ENCODE measurements at places on chromosomes 7 and 10. TPM values are rescaled to one million over a fixed set of nuclear protein-coding genes. Genes with fewer than 3 reads are reported as not detected.

Gene SAMD8
- 61.0 TPM for total RNA-seq

Gene KCP
- total RNA-seq, result 0.21 TPM

Gene TMEM225B
- 1.8 TPM for total RNA-seq

Gene RPA3
- total RNA-seq, result 19.4 TPM

Gene DOCK4
- 49.8 TPM for total RNA-seq

Gene NAT16
- total RNA-seq, result not detected

Gene LRRC17
- 1.7 TPM for total RNA-seq

DNA sequence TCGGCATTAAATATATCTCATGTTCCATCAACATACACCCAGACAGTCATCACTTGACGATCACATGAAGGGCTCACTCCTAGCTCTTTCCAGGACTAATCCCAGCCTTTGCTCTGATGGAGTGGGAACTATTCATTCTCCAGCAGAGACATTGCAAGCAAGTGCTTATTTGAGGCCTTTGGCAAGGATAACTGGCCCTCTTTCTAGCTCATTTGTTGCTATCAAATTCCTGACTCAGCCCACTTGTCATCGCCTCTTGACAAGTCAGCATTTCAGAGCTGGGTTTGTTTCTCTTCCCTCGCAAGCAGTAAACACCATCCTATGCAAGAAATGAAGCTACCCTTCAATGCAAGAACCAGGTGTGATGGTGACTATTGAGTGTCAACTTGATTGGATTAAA is 1165.7 kb upstream of the AUTS2 start:
- no peak for DNase-seq

GRCh38 chr10:63268149-63268797 is 135.1 kb downstream of the NRBF2 start:
- DNase-seq, result no peak

GRCh38 chr10:42646687-42647640 is 8.6 kb upstream of the ZNF33B start:
- DNase-seq, result no peak

DNA sequence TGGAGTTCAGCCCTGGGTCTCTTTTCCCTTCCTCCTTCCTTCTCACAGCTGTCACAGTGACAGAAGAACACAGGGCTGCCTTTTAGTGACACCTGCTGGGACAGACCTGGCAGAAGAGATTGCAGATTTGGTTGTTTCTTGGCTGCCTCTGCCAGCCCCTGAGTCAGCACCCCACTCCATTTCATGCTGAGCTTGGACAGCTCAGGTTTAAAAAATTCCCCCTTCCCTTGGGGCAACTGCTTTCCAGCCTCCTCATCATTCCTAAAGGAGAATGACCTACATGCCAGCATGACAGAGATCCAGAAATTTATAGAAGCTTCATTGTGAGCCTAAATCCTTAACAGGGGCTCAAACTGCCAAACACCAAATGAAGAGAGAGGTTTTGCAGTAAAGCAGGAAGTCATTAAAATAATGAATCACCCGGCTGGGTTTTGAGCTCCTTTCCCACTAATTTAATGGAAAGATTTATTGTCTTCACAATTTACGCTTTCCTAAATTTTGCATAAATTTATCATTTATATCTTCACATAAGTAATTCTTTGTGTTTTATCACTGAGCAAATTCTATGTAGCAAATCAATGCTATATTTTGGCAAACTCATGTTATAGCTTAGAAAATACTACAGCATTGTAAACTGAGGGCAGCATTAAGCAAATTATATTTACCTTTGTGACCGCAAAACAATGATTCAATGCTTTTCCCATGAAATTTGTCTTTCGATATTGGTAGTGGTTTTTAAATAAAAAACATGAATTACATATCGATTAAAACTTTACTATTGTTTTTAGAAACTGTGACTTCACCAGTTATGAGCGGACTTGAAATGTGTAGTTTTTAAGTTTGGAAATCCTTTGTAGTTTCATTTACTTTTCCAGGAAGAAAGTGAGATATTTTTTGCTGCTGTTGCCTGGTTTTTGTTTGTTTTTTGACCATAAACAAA is 399.5 kb upstream of the ANKRD30A start:
- no peak for DNase-seq

DNA sequence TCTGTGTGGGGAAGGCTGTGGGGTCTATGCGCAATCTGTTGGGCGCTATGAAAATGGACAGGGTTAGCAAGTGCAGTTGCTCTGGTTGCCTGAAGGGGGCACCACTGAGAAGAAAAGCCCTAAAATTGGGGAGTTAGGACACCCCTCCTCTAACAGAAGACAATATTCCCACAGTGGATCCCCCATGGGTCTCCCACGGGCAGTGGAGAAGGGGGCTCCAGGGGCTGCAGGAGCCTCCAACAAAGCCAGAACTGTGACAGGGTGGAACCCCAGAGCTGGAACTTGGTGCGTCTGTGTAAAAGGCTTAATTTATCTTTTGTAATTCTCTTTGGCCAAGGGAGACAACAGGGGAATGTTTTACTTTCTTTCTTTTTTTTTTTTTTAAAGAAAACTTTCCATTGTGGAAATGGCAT is 12.5 kb upstream of the COL13A1 start:
- DNase-seq, result no peak

GRCh38 chr10:12656518-12657142 is 307.3 kb downstream of the CAMK1D start:
- no peak for DNase-seq

DNA sequence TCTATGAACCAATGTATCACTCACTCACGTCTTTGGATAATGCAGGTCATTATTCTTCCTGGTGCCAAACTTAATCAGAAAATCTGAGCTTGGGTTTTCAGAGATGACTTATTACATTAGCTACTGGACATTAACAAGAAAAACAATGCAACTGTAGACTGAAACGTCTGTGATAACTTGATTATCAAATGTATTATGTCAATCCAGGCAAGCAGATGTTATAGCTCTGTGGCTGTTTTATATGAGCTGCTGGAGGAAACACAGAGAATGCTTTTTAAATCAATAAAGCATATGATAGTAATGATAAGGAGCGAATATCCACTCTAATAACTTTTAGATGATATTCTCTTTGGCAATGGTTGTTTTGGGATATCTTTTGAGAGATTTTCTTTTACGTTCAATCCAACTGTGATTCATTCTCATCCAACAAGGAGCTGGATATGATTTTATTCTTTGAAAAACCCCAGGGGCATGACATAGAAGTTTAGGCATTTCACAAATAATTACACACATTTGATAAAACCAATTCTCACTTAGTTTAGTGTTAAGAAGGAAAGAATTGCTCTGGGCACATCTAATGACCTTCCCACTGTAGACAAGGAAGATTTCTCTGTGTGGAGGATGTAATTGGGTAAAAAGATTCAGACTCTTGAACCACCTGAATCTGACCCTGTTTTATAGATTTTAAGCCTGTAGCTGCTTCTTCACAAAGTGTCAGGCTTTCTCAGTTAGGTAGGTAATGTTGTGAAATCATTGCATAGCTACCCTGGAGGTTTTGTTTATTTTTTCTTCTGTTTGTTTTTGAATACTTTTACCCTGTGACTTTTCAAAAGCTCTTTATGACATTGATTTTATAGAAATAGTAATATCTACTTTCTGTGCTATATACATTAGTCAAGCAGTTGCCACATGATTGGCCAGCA is 1124.7 kb downstream of the DNAJB9 start:
- no peak for DNase-seq

GRCh38 chr7:144378651-144379050 is 23.4 kb downstream of the ARHGEF5 start:
- no peak for DNase-seq

DNA sequence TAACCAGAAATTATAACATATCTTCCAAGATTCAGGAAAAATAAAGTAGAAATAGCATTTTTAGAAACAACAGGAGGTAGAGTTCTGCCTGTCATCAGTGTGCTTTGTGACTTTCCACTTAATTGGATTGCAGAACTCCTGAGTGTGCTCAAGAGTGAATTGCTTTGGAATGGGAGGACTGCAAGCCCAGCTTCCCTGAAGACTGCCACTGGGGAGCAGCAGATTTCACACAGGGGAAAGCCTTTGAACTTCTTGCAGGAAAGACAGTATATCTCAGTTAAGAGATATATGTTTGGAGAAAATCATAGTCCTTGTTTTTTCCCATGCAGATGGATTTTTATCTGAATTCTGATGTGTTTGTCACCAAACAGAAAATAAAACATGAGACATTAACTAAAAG is 124.5 kb downstream of the TMEM168 start:
- DNase-seq, result no peak

DNA sequence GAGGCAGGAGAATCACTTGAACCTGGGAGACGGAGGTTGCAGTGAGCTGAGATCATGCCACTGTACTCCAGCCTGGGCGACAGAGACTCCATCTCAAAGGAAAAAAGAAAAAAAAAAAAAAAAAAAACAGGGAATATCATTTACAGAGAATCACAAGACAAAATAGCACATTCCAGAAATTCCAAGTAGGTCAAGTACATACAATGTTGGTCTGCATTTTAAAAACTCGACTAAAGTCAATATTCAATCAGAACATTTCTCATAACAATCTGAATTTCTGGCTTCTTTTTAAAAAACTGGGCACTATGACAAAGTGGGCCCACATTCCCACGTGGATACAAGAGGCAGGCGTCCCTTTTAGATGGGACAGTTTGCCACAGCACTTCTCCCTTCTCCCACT is 12.8 kb downstream of the ZC3HAV1L start:
- DNase-seq, result no peak

DNA sequence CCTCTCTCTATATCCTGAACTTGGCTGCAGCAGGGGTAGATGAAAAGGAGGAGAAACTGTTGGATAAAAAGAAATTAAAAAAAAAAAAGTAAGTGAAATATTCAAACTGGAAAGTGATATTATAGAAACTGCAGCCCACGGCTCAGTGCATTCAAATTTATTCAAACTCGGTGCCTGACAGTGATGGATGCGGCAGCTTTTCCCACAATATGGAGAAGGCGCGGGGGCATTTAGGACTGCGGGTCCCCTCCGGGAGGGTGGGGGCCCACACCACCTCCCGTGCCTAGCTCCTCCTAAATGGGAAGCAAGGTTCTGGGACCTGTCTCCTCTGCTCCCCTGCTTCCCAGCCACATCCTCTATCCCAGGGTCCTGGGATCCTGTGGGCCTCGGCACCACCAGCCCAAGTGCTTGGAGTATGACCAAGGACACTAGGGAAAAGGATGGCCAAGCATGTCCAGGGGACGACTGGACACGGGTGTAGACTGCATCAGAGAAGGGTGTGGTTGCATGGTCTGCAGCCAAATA is 82.4 kb downstream of the HIF1AN start:
- DNase-seq, result no peak

DNA sequence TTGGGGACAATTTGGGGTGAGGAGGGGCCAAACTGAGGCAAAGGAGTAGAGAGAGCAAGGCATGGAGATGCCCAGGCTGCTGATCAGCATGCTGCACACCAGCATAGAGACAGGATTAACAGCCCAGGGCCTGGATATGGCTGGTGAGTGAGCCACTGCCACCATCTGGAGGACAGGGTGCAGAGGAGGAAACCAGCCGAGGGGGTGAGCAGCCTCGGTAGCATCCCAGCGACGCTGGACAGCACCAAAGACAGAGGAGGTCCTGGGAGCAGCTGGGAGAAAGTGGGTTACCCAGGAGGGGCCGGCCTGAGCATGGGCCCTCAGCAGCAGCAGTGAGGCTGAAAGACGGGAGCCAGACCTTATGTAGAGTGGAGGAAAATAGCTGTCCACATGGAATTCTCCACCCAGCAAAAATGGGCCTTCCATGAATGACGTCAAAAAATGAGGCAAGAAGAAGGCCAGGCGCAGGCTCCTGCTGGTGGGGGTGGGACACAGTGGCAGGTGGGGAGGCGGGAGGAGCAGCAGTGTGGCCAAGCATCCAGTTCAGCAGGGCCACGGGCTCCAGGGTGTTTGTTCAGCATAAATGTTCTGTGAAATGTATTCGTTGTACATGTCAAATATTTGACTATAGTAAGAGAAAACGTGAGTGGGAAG is 16.7 kb downstream of the RET start:
- DNase-seq, result no peak

GRCh38 chr7:80665526-80665925 is 27.1 kb downstream of the CD36 start:
- no peak for DNase-seq

DNA sequence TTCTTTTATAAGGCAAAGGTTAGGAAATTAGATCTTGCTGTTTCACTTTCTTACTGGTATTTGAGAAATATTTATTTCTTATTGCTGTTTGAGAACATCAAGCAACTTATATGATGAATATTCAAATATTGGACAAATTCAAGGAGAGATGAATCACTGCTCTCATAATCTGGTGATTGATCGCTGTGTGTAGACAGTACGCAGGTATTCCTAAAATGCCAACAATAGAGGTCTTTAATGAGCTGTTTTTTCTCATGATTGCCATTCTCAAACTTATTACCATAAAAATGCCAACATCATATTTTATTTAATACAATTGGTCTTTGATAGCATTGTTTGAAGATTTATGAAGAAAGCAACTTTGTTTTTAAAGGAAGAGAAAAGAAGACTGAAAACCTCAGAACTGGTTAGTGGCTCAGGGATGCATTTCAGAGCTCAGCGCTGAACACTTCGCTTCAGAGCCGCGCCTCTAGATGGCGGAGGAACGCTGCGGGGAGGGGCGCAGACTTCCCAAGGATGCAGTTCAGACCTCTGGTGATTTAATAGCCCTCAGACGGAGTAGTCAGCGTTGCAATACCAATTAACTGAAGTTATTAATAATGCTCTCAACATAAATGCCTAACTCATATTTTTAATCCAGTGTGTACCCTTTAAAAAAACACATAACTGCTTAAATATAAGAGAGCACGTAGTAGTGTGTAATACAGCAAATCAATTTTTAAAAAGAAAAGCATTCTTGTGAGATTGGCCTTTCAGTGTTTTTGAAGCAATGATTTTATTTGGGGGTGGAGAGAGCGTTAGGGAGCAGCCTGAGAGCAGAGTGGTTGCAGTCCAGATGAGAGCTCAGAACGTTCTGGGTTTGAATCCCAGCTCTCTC is 38.5 kb upstream of the STEAP4 start:
- DNase-seq, result no peak
